ENCODE measurements at places on chromosomes 3 and 15.

DNA sequence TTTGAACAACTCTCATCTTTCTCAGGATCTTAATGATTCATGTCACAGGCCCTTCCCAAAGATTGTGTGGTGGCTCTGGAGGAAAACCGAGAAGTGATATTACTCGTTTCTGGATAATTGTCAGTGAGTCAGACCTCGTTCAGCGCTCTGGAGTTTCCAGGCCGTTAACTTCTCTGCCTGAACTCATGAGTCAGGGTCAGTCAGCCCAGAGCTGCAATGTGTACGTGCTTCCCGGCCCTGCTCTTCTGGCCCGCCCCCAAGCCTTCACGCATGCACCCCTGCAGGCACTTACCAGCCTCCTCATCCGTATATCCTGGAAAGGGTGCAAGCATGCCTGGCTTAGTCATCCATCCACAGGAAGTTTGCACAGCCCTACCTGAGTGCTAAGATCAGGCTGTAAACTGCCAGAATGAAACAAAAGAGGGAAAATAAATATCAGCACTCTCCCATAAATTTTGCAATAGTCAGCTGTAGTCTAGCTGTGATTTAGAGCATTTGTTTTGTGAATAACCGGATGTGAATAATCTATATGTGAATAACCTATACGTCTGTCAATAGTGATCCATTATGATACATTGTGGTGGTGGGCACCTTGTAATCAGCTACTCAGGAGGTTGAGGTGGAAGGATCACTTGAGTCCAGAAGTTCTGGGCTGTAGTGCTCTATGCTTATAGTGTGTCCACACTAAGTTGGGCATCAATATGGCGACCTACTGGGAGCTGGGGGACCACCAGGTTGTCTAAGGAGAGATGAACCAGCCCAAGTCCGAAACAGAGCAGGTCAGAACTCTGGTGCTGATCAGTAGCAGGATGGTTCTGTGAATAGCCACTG is 35.3 kb upstream of the SEMA4B start:
- no peak for DNase-seq

DNA sequence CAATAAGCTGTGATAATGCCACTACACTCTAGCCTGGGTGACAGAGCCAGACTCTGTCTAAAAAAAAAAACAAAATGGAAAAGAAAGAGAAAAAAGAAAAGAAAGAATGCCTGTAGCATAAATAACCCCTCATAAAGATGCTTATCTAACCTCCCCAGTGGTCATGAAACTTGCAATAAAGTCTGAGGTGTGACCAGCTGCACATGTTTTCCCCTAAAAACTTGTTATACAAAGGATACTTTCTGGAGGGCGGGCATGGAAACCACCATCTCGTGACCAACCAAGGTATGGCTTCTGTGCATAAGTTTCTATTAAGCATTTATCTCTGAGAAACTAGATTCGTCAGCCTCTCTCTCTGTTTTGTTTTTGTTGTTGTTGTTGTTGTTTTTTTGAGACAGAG is 21.8 kb downstream of the CCDC32 start:
- no peak for DNase-seq

DNA sequence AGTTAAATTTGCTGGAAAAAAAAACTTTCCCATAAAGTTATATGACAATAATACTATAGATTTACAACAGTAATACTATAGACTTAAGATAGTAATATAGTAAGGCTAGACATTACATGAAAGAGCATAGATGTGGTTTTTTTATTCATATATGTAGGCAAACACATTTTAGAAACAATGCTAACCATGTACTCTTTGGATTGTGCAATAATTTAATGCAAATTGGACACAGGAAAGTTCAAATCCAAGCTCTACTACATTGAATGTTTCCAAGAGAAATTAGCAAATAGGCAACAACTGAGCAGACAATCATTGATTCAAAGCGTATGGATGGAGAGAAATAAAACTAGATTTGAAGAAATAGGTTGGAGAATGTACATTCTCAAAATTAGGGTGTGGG is 469.2 kb downstream of the CNTN3 start:
- DNase-seq: no peak

GRCh38 chr15:48834756-48835155 is 23.9 kb upstream of the CEP152 start:
- no peak for DNase-seq
